ENCODE measurements at places on chromosomes 7 and 10. TPM values are rescaled to one million over a fixed set of nuclear protein-coding genes. Genes with fewer than 3 reads are reported as not detected.

Gene CHN2
- total RNA-seq: 1.6 TPM

Gene VIPR2
- total RNA-seq: not detected

Gene CREB5
- total RNA-seq: 5.9 TPM

Gene SFTPA1
- total RNA-seq: not detected

Gene SCIN
- 0.33 TPM for total RNA-seq

Gene ASB15
- not detected for total RNA-seq

Gene TMEM72
- total RNA-seq: not detected

Gene HOXA11
- total RNA-seq: 2.9 TPM

Data from vein endothelial cell (primary cell).